Common myeloid progenitor, CD34-positive (primary cell): ENCODE measurements at places on chromosomes 16 and 17.
A peak's percentile ranks its signal among the peaks of the same experiment; 100 is the strongest.

DNA sequence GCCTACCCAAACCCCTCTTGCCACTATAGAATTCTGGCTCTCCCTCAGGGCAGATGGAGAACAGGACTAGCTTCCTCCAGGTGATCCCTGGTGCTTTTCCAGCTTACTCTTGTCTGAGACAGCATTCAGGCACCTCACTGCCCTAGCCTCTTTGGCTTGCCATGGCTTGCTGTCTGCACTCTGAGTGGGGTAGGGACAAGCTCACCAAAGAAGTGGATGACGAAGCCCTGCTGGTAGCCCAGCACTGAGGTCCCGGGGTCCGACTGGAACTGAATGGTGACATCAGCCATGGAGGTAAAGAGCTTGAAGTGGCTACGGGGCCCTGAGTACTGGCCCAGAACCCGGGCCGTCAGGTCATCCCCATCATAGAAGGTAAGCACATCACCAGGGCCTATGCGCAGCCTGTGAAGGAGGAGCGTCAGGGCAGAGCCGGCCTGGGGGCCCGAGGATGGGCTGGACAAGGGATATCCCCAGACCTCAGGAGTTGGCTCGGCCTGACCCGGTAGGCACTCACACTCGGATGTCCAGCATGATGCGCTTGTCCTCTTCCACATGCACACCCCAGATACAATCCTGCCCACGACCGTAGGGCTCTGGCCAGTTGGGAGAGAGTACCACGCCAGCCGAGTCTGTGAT, 7.6 kb upstream of the PHF12 start:
- H3K27me3 ChIP-seq = no peaks in the 10 kb centered on the region
- no peak overlapping the region for H3K4me3 ChIP-seq
- no peak for DNase-seq
- H3K27ac ChIP-seq = no peak overlapping the region

- no peaks in the 10 kb centered on the region for H3K27me3 ChIP-seq
- H3K36me3 ChIP-seq = no peaks in the 10 kb centered on the region
- no peak overlapping the region for H3K4me3 ChIP-seq
- DNase-seq = no peak
These were observed 380.3 kb downstream of the WWOX start for GRCh38 chr16:78479723-78480122.

DNA sequence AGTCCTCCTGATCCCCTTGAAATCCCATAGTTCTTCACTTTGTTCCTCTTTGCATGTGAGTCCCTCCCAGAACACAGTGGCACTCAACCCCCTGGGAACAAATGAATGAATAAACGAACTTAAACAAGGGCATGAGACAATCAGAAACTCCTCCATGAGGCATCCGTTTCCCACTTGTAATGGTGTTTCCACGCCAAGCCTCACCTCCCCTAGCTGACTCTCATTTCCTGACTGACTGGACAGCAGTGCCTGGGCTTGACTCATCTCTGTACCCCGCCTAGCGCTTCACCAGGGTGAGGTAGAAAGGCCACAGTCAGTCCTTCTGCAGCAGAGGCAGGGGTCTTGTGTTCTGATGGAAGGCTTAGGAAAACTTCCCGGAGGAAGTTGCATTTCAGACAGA, 14.2 kb downstream of the KIF1C start:
- H3K4me1 ChIP-seq = peaks cover 7% of the 10 kb centered on the region
- H3K4me3 ChIP-seq = no peak overlapping the region
- H3K27me3 ChIP-seq = peaks cover 14% of the 10 kb centered on the region
- H3K36me3 ChIP-seq = no peaks in the 10 kb centered on the region
- no peak overlapping the region for H3K27ac ChIP-seq
- DNase-seq = no peak

DNA sequence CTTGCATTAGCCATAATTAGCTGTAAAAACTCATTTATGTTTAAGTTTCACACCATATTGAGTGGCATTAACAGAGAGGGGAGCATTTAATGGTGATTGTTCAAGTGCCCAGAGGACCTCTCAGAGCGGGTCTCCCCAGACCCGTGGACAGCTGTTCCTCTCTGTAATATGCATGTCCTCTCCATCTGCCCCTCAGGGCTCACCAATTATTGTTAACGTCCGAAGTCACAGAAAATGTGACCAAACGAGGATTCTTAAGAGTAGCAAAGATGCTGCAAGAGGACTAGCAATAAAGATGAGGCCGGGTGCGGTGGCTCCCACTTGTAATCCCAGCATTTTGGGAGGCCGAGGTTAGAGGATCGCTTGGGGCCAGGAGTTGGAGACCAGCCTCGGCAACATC, 130.2 kb downstream of the CPPED1 start:
- no peak overlapping the region for H3K4me3 ChIP-seq
- H3K27ac ChIP-seq = no peak overlapping the region
- no peaks in the 10 kb centered on the region for H3K36me3 ChIP-seq
- peaks cover 19% of the 10 kb centered on the region for H3K4me1 ChIP-seq
- H3K27me3 ChIP-seq = no peaks in the 10 kb centered on the region

DNA sequence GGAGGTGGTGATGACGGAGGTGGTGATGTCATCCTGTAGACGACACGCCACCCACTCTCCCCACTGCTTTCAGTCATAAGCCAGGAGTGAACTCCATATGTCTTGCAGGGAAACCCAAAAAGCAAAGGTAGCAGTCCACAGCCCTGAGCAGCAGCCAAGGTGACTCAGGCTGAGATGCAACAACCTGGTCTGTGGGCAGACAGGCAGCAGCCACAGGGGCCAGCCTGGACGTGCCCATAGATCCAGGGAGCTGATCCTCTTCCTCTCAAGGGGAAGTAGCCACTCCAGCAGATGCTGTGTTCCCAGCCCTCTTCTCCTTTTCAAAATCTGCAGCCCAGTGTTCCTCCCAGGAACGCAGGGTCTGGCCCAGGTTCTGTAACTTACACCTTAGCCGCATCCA, 17.3 kb upstream of the CIITA start:
- H3K27ac ChIP-seq = no peak overlapping the region
- no peaks in the 10 kb centered on the region for H3K27me3 ChIP-seq
- H3K36me3 ChIP-seq = no peaks in the 10 kb centered on the region
- peaks cover 6% of the 10 kb centered on the region for H3K4me1 ChIP-seq

- no peaks in the 10 kb centered on the region for H3K4me1 ChIP-seq
- no peaks in the 10 kb centered on the region for H3K36me3 ChIP-seq
- H3K27ac ChIP-seq = no peak overlapping the region
- DNase-seq = no peak
- no peak overlapping the region for H3K4me3 ChIP-seq
These were observed 212.5 kb downstream of the TANC2 start for GRCh38 chr17:63178530-63178929.

GRCh38 chr17:75634754-75635609, 1.7 kb downstream of the SMIM5 start:
- peaks cover 29% of the 10 kb centered on the region for H3K4me1 ChIP-seq
- no peak for DNase-seq
- no peaks in the 10 kb centered on the region for H3K27me3 ChIP-seq
- no peak overlapping the region for H3K27ac ChIP-seq
- no peaks in the 10 kb centered on the region for H3K36me3 ChIP-seq

- H3K4me3 ChIP-seq = no peak overlapping the region
- no peak overlapping the region for H3K27ac ChIP-seq
- H3K27me3 ChIP-seq = no peaks in the 10 kb centered on the region
- H3K36me3 ChIP-seq = no peaks in the 10 kb centered on the region
- H3K4me1 ChIP-seq = no peaks in the 10 kb centered on the region
These were observed 269.7 kb downstream of the CA10 start for GRCh38 chr17:51888816-51889215.

- no peaks in the 10 kb centered on the region for H3K36me3 ChIP-seq
- peaks cover 19% of the 10 kb centered on the region for H3K4me1 ChIP-seq
- no peaks in the 10 kb centered on the region for H3K27me3 ChIP-seq
- peak overlapping the region; percentile 73 for H3K4me3 ChIP-seq
These were observed 19.3 kb downstream of the CD2BP2 start for GRCh38 chr16:30335598-30336474.

GRCh38 chr16:3070608-3071111, 5.2 kb downstream of the IL32 start:
- no peak for DNase-seq
- peaks cover 63% of the 10 kb centered on the region for H3K4me1 ChIP-seq
- H3K4me3 ChIP-seq = no peak overlapping the region
- no peak overlapping the region for H3K27ac ChIP-seq
- H3K36me3 ChIP-seq = no peaks in the 10 kb centered on the region

GRCh38 chr17:61947367-61948078, 19.7 kb upstream of the INTS2 start:
- H3K4me1 ChIP-seq = no peaks in the 10 kb centered on the region
- no peak for DNase-seq
- no peak overlapping the region for H3K27ac ChIP-seq
- no peaks in the 10 kb centered on the region for H3K27me3 ChIP-seq
- peaks cover 74% of the 10 kb centered on the region for H3K36me3 ChIP-seq
- H3K4me3 ChIP-seq = no peak overlapping the region

DNA sequence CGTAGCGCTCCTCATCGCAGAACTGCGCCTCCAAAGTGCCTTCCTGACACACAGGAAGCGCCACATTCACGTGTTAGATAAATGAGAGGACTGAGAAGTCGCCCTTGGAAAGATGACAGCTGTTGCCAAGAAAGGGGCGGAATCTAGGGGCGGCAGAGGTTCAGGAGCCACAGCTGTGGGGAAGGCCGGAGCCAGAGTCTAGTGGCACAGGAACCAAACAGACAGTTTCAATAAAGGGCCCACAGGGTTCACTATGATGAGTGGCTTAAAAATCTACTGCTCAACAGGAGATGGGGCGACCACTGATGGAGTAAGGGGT, 4.7 kb downstream of the FLCN start:
- no peaks in the 10 kb centered on the region for H3K27me3 ChIP-seq
- peaks cover 36% of the 10 kb centered on the region for H3K36me3 ChIP-seq
- no peak overlapping the region for H3K4me3 ChIP-seq
- no peak overlapping the region for H3K27ac ChIP-seq
- H3K4me1 ChIP-seq = peaks cover 15% of the 10 kb centered on the region

GRCh38 chr16:25896411-25896810, 204.7 kb downstream of the HS3ST4 start:
- H3K27me3 ChIP-seq = no peaks in the 10 kb centered on the region
- no peaks in the 10 kb centered on the region for H3K36me3 ChIP-seq
- no peak overlapping the region for H3K27ac ChIP-seq
- no peak overlapping the region for H3K4me3 ChIP-seq

GRCh38 chr16:50165473-50165872, 12.4 kb downstream of the TENT4B start:
- peaks cover 3% of the 10 kb centered on the region for H3K4me1 ChIP-seq
- H3K4me3 ChIP-seq = no peak overlapping the region
- no peaks in the 10 kb centered on the region for H3K27me3 ChIP-seq

- H3K4me3 ChIP-seq = no peak overlapping the region
- H3K4me1 ChIP-seq = peaks cover 4% of the 10 kb centered on the region
- no peak for DNase-seq
- H3K27ac ChIP-seq = no peak overlapping the region
These were observed 11.3 kb downstream of the TIMM22 start for GRCh38 chr17:1008008-1008761.
